ENCODE measurements at places on chromosomes 16 and 17.

GRCh38 chr17:16473044-16474011, 18.7 kb downstream of the LRRC75A start:
- H3K4me1 ChIP-seq: no peaks in the 10 kb centered on the region
- H3K27me3 ChIP-seq: no peaks in the 10 kb centered on the region
- no peaks in the 10 kb centered on the region for H3K36me3 ChIP-seq
- DNase-seq: no peak

DNA sequence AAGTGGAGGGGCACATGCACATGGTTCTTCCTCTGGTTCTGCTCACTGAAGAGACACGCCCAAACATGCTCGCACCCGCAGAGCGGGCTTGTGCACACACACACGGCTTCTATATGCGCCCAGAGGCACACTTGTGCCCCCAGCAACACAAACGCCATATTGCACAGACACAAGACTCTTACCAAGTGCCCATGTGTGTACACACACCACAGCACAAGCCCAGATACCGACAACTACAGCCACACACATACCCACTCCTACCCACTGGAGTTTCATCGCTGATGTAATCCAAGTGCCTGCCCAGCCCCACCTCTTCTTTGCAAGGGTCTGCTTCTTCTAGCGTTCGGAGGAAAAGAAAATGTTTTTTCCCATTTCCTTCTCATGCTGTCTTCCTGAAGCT, 6.5 kb upstream of the PRR29 start:
- H3K4me1 ChIP-seq: peaks cover 3% of the 10 kb centered on the region
- H3K4me3 ChIP-seq: no peak overlapping the region
- no peak for DNase-seq

DNA sequence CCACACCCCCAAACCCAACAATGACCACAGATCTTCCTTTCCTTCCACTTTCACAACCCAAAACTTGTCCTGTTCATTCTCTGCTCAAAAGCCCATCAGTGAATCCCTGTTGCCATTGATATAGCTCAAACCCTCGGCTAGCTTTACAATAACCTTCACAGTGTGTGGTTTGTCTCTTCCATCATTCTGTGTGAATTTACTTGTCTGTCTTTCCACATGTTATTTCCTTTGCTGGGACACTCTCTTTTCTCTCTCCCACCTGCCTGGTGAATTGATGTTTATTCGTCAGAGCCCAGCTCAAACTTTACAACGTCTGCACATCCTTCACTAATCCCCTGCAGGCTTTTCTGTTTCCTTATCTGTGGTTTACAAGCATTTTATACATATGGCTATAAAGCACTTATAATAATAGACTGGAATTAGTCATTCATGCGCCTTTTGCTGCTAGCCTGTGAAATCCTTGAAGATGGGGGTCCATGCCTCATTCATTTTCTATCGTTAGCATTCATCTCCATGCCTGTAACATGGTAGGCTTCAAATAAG, 114.4 kb downstream of the CDH13 start:
- no peak for DNase-seq
- no peaks in the 10 kb centered on the region for H3K36me3 ChIP-seq
- H3K4me1 ChIP-seq: peaks cover 2% of the 10 kb centered on the region
- 0 out of 2 replicates have a peak, but pooled peaks cover 6% of the 10 kb centered on the region for H3K27me3 ChIP-seq
- no peak overlapping the region for H3K27ac ChIP-seq
- H3K4me3 ChIP-seq: no peak overlapping the region

DNA sequence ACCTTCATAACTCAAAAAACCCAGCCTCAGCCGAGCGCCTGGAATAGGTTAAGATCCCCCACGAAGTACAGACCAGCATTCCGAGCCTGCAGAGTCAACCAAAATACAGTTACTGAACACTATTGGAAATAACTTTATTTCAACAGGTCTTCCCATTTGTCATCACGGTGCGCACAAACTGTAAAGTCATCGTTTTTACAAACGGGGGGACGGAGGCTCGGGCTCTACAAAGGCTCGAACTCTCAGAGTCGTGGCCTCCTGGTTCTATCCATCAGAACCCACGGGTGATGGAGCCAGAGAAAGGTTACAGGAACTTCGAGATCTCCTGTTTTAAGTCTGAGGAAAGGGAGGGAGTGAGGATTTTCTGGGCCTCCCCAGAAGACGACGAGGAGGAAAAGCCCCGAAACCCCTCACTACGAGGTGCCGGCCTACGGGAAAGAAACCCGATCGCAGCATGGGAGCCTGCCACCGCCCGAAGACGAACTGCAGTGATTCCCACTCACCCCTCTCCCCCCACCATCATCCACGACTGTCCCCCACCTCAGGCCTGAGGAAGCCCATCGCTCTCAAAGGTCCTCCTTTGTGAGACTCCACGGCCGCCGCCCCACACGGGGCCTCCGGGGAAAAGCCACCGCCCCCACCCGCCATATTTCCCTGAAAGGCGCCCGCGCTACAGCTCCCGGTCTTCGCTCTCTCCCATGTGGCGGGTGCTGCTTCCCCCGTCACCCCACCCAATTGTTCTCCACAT, 917 bp downstream of the YWHAE start:
- DNase-seq: peak; percentile 58
- H3K4me3 ChIP-seq: peak overlapping the region; percentile 74
- peak overlapping the region; percentile 93 for H3K27ac ChIP-seq
- peaks cover 22% of the 10 kb centered on the region for H3K4me1 ChIP-seq

DNA sequence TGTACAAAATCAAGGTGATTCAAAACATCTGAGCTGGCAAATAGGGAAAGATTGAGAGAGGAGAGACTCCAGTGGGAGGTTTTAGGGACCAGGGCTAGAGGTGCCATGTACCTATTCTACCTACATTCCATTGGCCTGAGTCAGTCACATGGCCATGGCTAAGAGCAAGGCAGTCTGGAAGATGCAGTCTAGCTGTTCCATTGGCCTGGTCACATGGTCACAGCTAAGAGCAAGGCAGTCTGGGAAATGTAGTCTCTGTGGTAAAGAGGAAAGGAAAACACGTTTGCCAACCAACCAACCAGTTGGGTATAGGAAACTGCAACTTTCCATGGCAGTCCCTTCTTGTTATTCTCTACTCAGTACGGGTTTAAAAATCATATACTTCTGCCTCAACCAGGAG, 369.1 kb downstream of the XYLT1 start:
- no peak overlapping the region for H3K27ac ChIP-seq
- no peaks in the 10 kb centered on the region for H3K4me1 ChIP-seq
- no peaks in the 10 kb centered on the region for H3K27me3 ChIP-seq
- H3K4me3 ChIP-seq: no peak overlapping the region
- DNase-seq: peak; percentile 71

- H3K4me1 ChIP-seq: no peaks in the 10 kb centered on the region
- DNase-seq: no peak
- no peaks in the 10 kb centered on the region for H3K36me3 ChIP-seq
- H3K4me3 ChIP-seq: no peak overlapping the region
- no peak overlapping the region for H3K27ac ChIP-seq
- no peaks in the 10 kb centered on the region for H3K27me3 ChIP-seq
These were observed 587.3 kb upstream of the CDH5 start for GRCh38 chr16:65779201-65779600.

DNA sequence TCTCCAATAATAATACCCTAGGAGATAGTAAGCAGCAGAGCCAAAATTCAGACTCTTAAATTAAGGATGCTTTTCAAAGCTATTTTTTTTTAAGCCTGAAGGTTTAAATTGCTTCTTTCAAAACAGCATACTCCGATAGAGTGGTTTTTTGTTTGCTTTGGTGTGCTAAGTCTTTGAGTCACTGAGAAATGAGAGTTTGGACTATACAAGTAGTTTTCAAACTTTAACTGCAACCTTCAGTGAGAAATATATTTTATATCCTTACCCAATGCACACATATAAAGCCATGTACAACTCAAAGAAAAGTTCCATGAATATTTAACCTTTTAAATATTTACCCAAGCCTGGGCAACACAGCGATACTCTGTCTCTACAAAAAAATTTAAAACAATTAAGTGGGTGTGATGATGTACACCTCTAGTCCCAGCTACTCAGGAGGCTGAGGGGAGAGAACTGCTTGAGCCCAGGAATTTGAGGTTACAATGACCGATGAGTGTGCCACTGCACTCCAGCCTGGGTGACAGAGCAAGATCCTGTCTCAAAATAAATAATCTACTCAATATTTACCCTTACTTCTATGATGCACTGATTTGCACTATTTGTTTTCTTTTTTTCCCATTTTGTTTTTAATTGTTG, 19.2 kb downstream of the DCUN1D3 start:
- no peak overlapping the region for H3K4me3 ChIP-seq
- DNase-seq: no peak
- no peak overlapping the region for H3K27ac ChIP-seq
- peaks cover 15% of the 10 kb centered on the region for H3K4me1 ChIP-seq
- H3K27me3 ChIP-seq: no peaks in the 10 kb centered on the region

- no peaks in the 10 kb centered on the region for H3K27me3 ChIP-seq
- no peak overlapping the region for H3K4me3 ChIP-seq
- H3K4me1 ChIP-seq: no peaks in the 10 kb centered on the region
- peak; percentile 77 for DNase-seq
- H3K36me3 ChIP-seq: no peaks in the 10 kb centered on the region
These were observed 68.6 kb downstream of the CCT6B start for GRCh38 chr17:34892461-34893249.

DNA sequence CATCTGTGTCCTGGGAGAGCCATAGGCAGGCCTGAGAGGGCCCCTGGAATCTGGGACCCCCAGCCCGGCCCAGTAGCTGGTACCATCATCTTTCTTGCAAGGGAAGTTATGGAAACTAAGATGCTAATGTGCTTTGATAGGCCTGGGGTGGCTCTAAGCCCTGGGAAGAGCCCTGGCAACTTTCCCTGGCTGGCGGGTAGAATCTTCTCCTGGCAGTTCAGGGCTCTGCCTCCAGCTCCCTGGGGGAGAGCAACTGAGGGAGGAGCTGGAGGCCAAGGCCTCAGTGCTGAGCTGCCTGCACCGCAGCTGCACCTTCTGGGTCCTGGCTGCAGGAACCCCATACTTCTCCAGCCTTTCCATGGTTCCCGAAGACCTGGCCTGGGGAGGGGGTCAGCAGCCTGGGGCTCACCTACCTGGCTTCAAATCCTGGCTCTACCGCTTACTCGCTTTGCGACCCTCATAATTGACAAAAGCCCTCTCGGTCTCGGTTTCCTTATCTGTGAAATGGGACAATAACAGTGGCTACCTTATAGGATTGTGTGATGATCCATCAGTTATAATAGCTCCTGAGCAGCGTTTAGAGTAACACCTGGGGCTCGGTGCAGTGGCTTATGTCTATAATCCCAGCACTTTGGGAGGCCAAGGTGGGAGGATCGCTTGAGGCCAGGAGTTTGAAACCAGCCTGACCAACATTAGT, 333.7 kb downstream of the SEC14L1 start:
- no peaks in the 10 kb centered on the region for H3K36me3 ChIP-seq
- no peak overlapping the region for H3K4me3 ChIP-seq
- peaks cover 73% of the 10 kb centered on the region for H3K4me1 ChIP-seq
- DNase-seq: no peak
- H3K27me3 ChIP-seq: no peaks in the 10 kb centered on the region
- H3K27ac ChIP-seq: peak overlapping the region; percentile 98

GRCh38 chr17:1511290-1511689, 5.1 kb downstream of the INPP5K start:
- no peaks in the 10 kb centered on the region for H3K27me3 ChIP-seq
- H3K4me1 ChIP-seq: peaks cover 10% of the 10 kb centered on the region
- no peak overlapping the region for H3K4me3 ChIP-seq
- no peak overlapping the region for H3K27ac ChIP-seq

DNA sequence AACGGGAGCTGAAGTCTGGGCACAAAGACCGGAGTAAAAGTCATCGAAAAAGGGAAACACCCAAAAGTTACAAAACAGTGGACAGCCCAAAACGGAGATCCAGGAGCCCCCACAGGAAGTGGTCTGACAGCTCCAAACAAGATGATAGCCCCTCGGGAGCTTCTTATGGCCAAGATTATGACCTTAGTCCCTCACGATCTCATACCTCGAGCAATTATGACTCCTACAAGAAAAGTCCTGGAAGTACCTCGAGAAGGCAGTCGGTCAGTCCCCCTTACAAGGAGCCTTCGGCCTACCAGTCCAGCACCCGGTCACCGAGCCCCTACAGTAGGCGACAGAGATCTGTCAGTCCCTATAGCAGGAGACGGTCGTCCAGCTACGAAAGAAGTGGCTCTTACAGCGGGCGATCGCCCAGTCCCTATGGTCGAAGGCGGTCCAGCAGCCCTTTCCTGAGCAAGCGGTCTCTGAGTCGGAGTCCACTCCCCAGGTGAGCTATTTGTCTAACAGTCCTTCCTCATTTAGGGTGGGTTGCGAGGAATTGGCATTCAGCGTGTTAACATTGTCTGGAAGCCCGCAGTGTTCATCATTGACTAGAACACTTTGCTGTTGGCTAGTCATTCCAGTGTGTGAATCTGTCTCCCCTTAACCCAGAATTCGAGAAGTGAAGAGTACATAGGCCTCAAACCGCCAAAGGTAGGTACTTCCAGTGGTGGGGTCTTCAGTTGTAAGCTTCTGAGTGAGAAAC, 1.5 kb downstream of the CDK12 start:
- H3K4me3 ChIP-seq: peak overlapping the region; percentile 96
- peaks cover 14% of the 10 kb centered on the region for H3K36me3 ChIP-seq
- H3K27me3 ChIP-seq: no peaks in the 10 kb centered on the region
- DNase-seq: peak; percentile 61

DNA sequence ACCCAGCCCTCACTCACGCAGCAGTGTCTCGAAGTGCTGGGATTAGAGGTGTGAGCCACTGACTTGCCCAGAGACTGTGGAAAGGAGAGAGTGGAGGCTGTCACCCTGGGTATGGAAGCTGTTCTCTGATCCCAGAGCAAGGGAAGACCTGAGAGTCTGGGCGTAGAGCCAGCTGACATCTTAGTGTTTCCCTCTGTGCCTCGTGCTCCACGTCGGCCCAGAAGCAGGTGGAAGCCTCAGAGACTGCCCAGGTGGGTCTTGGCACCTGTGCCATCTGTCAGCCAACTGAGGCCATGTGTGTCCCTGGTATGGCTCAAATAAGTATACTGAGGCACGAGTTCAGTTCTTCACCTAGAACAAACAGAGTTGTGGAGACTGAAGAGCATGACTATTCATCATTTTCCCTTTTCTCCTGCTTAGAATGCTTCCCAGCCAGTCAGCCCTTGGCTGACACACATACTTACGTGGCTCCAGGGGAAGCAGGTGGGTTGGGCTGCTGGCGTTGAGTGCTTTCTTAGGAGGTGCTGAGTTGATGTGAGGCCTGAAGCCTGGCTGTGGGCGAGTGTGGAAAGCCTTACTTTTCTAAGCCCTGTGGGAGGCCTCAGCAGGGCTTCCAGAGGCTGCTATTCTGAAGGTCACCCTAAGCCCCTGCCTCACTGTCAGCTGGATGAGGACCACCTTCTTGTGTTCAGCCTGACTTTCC, 8.1 kb downstream of the CTRL start:
- no peak overlapping the region for H3K4me3 ChIP-seq
- peaks cover 12% of the 10 kb centered on the region for H3K4me1 ChIP-seq
- H3K27ac ChIP-seq: no peak overlapping the region
- H3K27me3 ChIP-seq: no peaks in the 10 kb centered on the region

GRCh38 chr17:58267347-58268324, 13.1 kb downstream of the MPO start:
- H3K4me3 ChIP-seq: no peak overlapping the region
- H3K36me3 ChIP-seq: no peaks in the 10 kb centered on the region
- H3K4me1 ChIP-seq: no peaks in the 10 kb centered on the region
- H3K27ac ChIP-seq: no peak overlapping the region
- no peaks in the 10 kb centered on the region for H3K27me3 ChIP-seq

All from Karpas-422 (cell line).